Activated CD8-positive, alpha-beta memory T cell treated with anti-CD3 and anti-CD28 coated beads for 1 hour (primary cell): ENCODE measurements at places on chromosomes 2 and 18.
A peak's percentile ranks its signal among the peaks of the same experiment; 100 is the strongest.

- no peak for DNase-seq
These were observed 101.4 kb downstream of the PDCL3 start for GRCh38 chr2:100664021-100664755.

- DNase-seq, result no peak
These were observed 68.2 kb downstream of the ZNF516 start for GRCh38 chr18:76426737-76427305.

GRCh38 chr2:215982465-215982875 is 30.9 kb downstream of the MREG start:
- DNase-seq, result no peak

DNA sequence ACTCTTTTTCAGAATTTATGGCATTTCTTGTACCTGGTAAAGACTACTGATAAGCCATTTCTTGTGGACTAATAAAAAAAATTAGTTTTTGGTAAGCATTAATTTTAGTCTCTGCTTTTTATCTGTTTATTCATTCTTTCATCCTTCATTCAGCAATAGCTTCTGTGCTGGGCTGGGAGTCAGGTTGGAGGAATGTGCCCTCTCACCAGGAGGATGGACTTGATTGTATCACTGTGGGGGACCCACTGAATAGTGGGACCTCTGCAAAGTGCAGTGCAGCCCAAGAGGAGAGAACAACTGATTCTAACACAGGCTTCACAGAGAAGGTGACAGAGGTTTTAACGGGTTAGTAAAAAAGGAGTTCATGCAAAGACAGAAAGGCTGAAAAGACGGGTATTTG is 39.1 kb downstream of the CDC42EP3 start:
- DNase-seq, result no peak

DNA sequence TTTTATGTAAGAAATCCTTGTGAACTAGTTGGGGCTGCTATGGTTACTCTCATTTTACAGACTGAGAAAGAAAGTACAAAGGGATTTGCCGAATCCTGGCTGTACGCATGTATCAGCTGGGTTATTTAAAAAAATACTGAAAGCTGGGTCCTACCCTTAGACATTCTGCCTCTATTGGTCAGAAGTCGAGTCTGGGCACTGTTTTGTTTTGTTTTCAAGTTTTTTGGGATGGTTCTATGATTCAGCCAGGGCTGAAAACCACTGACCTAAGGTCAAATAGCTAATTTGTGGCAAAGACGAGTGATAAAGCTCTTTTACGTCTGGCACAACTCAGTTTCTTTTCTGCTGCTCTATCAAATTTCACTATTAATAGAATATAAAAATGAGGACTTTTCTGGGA is 5.9 kb upstream of the SLC8A1 start:
- no peak for DNase-seq

DNA sequence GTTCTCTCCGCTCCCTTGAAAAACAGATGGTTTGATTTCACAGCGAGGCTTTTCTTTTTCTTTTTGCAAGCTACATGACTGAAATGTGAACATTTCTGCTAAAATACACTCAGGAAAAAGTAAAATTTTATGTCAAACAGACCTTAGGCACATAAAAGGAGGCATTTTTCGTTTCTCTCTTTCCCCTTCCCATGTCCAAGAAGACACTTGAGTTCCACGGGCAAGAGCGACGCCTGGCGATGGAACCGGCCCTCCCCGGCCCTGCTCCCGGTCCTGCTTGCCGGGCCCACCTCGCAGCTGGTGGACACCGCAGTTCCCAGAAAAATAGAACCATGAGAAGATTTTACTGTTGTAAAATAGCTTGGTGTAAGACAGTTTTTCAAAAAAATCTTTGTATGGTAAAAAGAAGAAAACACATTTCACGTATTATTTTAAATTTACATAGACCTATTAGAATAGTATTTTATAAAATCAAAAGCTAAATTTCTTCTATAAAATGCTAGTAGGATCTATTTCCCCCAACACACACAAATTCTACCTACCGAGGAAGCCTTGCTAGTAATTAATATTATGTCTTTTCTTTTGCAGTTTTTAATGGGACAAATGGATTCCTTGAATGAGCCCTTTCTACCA is 2.3 kb upstream of the ALKAL2 start:
- DNase-seq, result peak; percentile 25

- DNase-seq, result no peak
These were observed 14.8 kb upstream of the PARD3B start for GRCh38 chr2:204530464-204530805.

DNA sequence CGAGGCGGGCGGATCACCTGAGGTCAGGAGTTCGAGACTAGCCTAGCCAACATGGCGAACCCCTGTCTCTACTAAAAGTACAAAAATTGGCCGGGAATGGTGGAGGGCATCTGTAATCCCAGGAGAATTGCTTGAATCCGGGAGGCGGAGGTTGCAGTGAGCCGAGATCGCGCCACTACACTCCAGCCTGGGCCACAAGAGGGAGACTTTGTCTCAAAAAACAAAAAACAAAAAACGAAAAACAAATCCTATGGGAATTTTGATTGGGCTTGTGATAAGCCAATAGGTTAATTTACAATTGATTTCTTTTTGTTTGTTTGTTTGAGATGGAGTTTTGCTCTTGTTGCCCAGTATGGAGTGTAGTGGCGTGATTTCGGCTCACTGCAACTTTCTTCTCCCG is 24.2 kb upstream of the TOGARAM2 start:
- no peak for DNase-seq

GRCh38 chr2:220748875-220749479 is 823.1 kb downstream of the EPHA4 start:
- DNase-seq, result no peak

DNA sequence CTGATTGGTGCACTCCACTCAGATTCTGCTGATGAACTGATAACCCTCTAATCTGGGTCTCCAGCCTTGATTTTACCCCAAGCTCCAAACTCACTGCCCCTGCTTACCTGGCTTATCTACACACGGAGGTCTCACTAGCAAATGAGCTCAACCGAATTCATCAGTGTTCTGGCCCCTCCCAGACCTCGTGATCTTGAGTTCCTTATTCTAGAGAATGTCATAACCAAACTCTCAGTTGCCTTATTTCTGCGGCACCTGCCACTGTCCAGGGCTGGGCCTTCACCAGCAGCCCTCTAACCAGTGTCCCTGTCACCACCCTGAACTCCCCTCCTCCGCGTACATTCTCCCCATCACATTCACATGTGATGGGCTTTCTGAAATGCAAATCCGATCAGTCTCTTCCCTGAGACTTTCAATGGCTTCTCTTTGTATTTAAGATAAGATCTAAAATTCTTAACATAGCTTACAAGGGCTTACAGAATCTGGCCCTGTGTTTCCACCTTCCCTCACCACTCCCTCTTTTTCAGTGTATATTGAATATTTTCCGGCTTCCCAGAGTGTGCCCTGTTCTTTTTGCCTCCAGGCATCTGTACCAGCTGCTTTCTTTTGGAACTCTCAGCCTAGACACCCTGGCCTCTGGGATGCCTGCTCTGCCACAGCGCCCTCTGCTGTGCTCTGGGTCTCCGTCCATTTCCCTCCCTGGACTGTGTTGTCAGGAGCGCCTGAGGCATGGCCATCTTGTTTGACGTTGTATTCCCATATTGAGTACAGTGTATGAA is 31.1 kb downstream of the NAB1 start:
- DNase-seq, result peak; percentile 31
